Naive thymus-derived CD8-positive, alpha-beta T cell (primary cell): ENCODE measurements at places on chromosomes 6 and 20. TPM values are rescaled to one million over a fixed set of nuclear protein-coding genes. Genes with fewer than 3 reads are reported as not detected.

CALHM4 gene
- polyA plus RNA-seq: not detected

PRL gene
- 2.6 TPM for polyA plus RNA-seq

DNA sequence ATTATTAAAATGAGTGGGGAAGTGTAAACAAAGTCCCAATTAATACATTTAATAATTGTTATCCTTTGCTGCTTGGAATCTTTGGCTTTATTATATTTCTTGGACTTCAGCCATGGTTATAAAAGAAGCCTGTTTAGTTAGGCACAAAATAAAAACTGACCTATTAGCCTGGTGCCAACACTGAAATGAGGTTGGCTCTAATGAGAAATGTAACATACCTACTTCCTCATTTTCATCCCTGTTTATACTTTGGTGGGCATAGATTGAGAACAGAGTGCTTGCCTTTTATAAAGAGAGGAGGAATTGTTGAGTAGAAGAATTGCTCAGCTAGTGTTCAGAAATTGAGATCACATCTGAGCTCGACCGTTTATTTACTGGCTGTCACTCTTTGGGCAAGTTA is 471.3 kb downstream of the UTRN start:
- no peaks in the 10 kb centered on the region for H3K4me1 ChIP-seq
- peaks cover 11% of the 10 kb centered on the region for H3K36me3 ChIP-seq

DNA sequence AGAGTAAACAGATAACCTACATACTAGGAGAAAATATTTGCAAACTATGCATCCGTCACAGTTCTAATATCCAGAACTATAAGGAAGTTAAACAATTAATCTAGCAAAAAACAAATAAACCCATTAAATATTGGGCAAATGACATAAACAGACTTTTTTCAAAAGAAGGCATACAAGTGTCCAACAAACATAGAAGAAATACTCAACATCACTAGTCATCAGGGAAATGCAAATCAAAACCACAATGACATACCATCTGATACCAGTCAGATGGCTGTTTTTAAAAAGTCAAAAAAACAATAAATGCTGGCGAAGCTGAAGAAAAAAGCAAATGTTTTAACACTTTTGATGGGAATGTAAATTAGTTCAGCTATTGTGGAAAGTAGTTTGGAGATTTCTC is 1117.7 kb upstream of the MAP3K7 start:
- H3K36me3 ChIP-seq: no peaks in the 10 kb centered on the region
- DNase-seq: no peak
- H3K27me3 ChIP-seq: no peaks in the 10 kb centered on the region
- no peak overlapping the region for H3K4me3 ChIP-seq
- H3K4me1 ChIP-seq: no peaks in the 10 kb centered on the region

DNA sequence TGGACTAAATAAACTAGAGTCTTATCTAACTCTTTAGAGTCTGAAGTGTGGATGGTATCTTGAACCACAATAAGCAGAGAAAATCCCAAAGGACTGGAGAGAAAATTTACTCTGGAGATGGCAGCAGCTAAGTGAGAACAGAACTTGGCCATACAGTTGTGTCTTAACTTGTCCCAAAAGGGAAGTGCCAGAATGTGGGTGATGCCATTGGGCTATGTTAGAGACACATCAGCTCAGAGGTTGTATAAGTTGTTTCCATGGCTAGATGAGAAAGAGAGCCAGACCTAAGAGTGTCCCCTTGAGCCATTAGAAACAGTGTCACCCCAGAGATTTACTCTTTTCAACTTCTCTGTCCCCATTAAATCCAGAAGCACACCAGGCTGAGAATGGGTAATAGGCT is 36.2 kb downstream of the FOXO3 start:
- H3K4me1 ChIP-seq: peaks cover 44% of the 10 kb centered on the region
- no peak for DNase-seq
- peaks cover 3% of the 10 kb centered on the region for H3K36me3 ChIP-seq
- no peak overlapping the region for H3K4me3 ChIP-seq
- H3K27ac ChIP-seq: no peak overlapping the region
- no peaks in the 10 kb centered on the region for H3K27me3 ChIP-seq

EPPIN gene
- polyA plus RNA-seq: not detected

DNA sequence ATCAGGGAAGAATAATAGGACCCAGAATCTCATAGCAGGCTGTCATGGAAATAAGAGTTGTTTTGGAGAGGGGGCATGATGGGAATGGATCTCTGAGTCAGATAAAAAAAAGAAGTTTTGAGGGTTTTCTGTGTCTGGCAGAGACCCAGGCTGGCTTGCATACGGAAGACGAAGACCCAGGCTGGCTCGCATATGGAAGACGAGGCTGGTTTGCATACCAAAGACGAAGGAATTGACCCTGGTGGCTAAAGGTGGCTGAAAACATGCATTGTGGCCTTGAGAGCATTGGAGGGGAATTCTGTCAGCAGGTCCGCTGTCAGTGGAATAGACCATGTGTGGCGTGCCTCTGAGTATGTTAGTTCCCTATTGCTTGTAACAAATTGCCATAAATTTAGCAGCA is 335.1 kb downstream of the BTBD3 start:
- no peak overlapping the region for H3K4me3 ChIP-seq
- H3K4me1 ChIP-seq: no peaks in the 10 kb centered on the region
- H3K36me3 ChIP-seq: no peaks in the 10 kb centered on the region
- H3K27me3 ChIP-seq: no peaks in the 10 kb centered on the region
- DNase-seq: no peak

DNA sequence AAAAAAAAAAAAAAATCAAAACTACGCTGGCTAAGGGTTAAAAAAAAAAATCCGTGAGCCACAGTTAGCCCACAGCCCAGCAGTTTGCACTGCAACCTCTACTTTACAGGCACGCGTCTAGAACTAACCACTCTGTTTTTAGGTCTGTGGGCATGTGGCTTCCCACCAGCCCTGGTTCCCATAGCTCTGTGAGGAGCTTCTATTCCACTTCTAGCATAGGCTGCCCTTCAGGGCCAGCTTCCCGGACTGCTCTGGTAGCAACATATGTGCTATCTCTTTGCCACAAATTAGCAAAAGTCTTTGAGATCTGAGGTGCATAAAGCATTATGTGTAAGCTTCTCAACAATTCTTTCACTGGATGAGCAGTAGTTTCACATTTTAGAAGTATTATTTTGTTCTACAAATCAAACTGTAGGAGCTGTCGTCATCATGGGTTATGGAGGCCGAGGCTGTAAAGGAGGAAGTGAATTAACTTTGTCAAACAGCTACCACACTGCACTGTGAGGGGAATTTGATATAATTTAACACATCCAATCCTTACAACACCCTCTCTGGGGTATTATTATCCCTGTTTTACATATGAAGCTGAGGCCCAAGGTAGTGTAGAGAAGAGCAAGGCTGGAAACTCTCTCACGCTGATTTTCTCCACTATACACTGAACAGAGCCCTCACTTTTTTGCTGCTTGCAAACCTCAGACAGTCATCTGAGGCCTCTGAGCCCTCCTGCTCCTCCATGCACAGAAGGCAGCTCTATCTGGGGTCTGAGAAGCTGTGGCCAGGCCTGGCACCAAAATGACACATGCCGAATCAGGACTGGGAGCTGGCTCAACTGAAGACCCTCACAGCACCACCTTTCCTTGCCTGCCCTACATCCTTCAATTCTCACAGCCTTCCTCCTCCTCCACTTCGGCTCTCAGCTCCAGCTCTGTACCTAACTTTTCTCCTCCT is 35.4 kb downstream of the MAN1A1 start:
- H3K36me3 ChIP-seq: no peaks in the 10 kb centered on the region
- H3K27ac ChIP-seq: peak overlapping the region; percentile 98
- peak overlapping the region; percentile 76 for H3K4me3 ChIP-seq
- DNase-seq: peak; percentile 63
- peaks cover 37% of the 10 kb centered on the region for H3K4me1 ChIP-seq

DNA sequence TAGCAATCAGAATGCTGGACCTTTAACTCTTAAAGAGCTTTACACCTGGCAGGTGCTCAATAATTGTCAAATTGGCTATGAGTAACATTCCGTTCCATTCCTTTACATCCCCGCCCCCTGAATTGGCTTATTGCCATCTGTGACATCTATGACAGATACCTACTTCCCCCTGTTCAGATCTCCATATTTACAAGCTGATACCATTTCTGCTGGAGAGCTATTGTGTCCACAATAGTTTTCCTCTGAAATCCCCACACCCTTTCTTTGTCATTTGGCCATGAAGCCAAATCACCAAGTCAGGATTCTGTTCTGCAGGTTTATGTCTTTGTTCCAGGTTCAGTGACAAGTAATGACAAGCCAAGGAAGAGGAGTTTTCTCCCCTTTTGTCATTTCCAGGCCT is 3.2 kb downstream of the CDH26 start:
- H3K27ac ChIP-seq: no peak overlapping the region
- no peaks in the 10 kb centered on the region for H3K4me1 ChIP-seq
- no peaks in the 10 kb centered on the region for H3K27me3 ChIP-seq
- no peak for DNase-seq

DNA sequence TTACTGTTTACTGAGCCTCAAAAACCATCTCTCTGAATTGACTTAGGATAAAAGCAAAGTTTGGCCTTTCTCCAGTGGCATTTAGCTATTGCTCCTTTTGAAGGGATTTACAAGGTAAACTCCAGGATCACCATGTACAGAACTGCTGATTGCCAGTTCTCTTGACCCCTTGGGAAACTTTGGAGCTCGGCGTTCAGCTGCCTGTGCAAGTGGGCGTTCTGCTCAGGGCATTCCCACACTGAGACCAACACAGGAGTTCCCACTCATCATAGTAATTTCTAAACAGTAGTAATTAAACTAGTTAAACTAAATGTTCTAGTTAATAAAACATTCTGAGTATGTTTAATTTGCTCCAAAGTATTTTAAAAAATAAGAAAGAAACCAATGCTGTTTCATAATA is 14.9 kb downstream of the KCNQ5 start:
- no peaks in the 10 kb centered on the region for H3K27me3 ChIP-seq
- H3K27ac ChIP-seq: no peak overlapping the region
- no peak overlapping the region for H3K4me3 ChIP-seq
- H3K36me3 ChIP-seq: peaks cover 10% of the 10 kb centered on the region
- peaks cover 20% of the 10 kb centered on the region for H3K4me1 ChIP-seq
- DNase-seq: no peak

DNA sequence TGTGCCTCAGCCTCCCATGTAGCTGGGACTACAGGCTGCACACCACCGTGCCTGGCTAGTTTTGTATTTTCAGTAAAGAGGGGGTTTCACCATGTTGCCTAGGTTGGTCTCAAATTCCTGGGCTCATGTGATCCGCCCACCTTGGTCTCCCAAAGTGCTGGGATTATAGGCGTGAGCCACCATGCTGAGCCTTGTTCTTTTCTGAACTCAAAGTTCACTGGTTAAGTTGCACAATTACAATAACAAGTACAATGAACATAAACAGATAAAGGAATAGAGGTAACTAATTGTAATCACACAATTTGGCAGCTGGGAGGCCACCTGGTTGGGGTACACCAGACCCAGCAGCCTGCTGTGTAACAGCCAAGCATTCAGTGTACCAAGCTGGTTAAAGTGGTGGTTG is 6.7 kb downstream of the NUDT3 start:
- peaks cover 53% of the 10 kb centered on the region for H3K4me1 ChIP-seq
- no peaks in the 10 kb centered on the region for H3K27me3 ChIP-seq
- H3K4me3 ChIP-seq: no peak overlapping the region
- H3K36me3 ChIP-seq: no peaks in the 10 kb centered on the region
- DNase-seq: no peak

DNA sequence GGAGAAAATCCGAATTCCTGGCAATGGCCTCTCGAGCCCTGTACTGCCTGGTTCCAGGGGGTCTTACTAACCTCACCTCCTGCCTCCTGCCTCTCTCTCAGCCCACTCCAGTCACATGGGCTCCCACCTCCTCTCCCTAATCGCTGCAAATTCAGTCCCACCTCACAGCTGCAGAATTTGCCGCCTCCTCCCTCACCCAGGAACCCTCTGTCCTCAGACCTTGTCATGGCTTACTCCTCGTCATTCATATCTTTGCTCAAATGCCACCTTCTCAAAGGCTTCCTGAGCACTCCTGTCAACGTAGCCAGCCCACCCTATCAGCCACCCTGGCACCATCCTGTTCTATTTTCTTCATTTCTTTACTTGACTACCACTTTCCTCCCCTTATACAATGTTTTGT is 89.0 kb downstream of the SLC2A10 start:
- H3K36me3 ChIP-seq: no peaks in the 10 kb centered on the region
- H3K27me3 ChIP-seq: peaks cover 15% of the 10 kb centered on the region
- H3K4me1 ChIP-seq: no peaks in the 10 kb centered on the region
